ENCODE measurements at places on chromosomes 4 and X.

- H3K27me3 ChIP-seq: no peaks in the 10 kb centered on the region
- DNase-seq: no peak
- H3K4me1 ChIP-seq: no peaks in the 10 kb centered on the region
- H3K27ac ChIP-seq: no peak overlapping the region
Measured at GRCh38 chr4:76549765-76550164, 114.7 kb downstream of the SHROOM3 start.

GRCh38 chr4:66032571-66032970, 362.3 kb upstream of the EPHA5 start:
- H3K36me3 ChIP-seq: no peaks in the 10 kb centered on the region
- H3K4me1 ChIP-seq: no peaks in the 10 kb centered on the region
- H3K27me3 ChIP-seq: no peaks in the 10 kb centered on the region
- no peak overlapping the region for H3K27ac ChIP-seq
- DNase-seq: no peak

DNA sequence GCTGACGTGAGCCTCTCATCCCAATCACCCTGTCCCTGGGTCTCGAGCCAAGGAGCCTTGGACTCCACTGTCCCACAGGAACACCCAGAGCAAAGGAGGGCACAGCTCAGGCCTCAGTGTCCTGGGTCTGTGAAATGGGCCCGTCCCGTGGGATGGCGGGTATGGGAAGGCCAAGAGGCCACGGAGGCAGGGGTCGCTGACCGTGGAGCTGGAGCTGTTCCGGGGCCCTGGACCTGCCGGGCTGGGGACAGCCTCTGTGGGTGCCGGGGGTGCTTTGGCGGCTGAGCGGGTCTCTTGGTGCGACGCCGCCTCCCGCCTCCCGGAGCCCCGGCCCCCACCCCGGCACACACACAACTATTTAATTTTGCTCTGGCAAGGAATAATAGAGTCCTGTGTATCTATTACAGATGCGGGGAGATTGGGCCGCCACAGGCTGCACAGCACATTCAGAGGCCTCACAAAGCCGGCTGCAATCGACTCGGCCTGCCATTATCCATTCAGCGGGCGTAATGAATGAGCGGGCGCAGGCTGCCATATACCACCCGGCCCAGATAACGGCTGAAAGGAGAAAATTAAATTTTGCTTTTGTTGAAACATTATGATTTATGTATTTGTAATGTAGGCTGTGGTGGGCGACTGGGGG, 83.9 kb upstream of the NKX1-1 start:
- peaks cover 17% of the 10 kb centered on the region for H3K27me3 ChIP-seq
- H3K4me3 ChIP-seq: no peak overlapping the region

- no peaks in the 10 kb centered on the region for H3K36me3 ChIP-seq
- H3K27ac ChIP-seq: no peak overlapping the region
- DNase-seq: no peak
- H3K27me3 ChIP-seq: no peaks in the 10 kb centered on the region
Measured at GRCh38 chrX:9555354-9555753, 90.5 kb downstream of the TBL1X start.

DNA sequence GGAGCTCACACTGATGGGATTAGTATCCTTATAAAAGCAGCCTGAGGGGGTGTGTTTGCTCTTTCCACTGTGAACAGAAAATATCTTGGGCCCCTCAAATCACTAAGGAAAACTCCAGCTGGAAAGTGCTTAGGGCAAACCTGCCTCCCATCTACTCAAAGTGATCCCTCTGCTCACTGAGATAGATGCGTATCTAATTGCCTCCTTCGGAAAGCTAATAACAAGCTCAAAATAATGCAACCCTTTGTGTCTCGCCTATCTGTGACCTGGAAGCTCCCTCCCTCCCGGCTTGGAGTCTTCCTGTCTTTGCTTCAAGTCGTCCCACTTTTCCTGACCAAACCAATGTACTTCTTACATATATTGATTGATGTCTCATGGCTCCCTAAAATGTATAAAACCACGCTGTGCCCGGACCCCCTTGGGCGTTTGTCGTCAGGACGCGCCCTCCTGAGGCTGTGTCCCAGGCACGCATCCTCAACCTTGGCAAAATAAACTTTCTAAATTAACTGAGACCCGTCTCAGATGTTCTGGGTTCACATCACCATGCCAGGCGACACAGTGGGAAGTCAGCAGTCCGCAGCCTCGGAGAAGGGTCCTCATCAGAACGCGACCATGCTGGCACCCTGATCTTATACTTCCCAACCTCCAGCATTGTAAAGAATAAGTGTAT, 34.1 kb upstream of the SORCS2 start:
- no peaks in the 10 kb centered on the region for H3K36me3 ChIP-seq
- no peak for DNase-seq
- H3K4me1 ChIP-seq: peaks cover 54% of the 10 kb centered on the region
- H3K4me3 ChIP-seq: no peak overlapping the region

DNA sequence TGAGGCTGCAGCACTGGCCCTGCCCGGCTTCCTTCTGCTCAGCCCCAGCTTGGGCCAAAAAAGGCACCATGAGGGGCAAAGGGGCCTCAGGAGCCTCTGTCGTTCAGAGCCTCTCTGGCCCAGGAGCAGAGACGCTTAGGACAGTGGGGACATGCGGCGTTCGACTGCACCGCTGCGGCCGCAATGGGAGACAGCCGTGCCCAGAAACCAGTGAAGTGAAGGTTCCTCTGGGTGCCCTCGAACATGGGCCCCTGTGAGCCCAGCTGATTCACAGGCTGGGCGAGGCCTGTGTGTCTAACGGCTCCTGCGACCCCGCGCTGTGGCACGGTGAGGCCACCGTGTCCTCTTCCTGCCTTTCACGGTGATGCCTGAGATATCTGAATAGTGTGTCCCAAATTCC, 235.0 kb downstream of the AFAP1 start:
- no peaks in the 10 kb centered on the region for H3K27me3 ChIP-seq
- no peaks in the 10 kb centered on the region for H3K36me3 ChIP-seq
- H3K4me1 ChIP-seq: peaks cover 8% of the 10 kb centered on the region
- no peak for DNase-seq
- no peak overlapping the region for H3K4me3 ChIP-seq

DNA sequence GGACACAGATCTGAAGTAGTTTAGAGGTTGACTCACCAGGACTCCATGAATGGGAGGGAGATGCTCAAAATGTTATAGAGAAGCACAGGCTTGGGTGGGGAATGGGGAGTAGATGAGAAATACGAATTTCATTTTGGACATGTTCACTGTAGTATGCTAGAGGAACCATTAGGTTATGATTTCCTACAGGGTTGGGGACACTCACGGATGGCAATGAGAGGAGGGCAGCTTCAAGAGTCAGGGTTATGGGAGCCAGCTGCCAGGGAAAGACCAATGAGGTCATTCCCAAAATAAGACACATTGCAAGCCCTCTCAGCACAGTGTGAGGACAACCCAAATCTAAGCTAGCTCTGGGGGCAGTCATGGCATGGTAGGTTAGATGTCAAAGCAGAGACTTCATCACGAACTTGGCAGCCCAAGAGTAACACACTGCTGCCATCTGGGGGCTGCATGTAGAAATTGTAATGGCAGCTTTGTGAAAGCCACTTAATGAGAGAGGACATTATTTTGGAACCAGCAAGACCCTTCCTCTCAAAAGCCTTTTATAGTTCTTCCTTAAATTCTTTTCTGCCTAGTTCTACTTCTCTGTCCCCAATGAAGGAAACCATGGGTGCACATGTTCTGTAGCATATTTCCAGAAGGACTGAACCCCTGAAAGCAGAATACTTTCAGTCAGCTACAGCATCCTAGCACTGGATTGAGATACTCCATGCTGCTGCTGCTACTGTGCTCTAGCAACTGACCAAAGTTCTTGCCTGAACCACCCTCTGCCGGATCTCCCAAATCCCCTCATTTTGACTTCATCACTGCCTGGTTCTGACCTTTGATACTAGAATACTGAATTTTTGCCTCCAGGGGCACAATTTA, 16.2 kb upstream of the ZCCHC12 start:
- no peak overlapping the region for H3K27ac ChIP-seq
- H3K4me1 ChIP-seq: no peaks in the 10 kb centered on the region
- peak; percentile 33 for DNase-seq
- H3K36me3 ChIP-seq: no peaks in the 10 kb centered on the region

Measured in HepG2 (cell line).